Thoracic aorta (tissue), 2 donors: ENCODE measurements at places on chromosomes 13 and 19.

GRCh38 chr19:49889687-49890348, 6.9 kb downstream of the IL4I1 start:
- DNase-seq, result no peak

- no peak for DNase-seq
Observed at GRCh38 chr19:7252364-7252763, 41.9 kb downstream of the INSR start.

DNA sequence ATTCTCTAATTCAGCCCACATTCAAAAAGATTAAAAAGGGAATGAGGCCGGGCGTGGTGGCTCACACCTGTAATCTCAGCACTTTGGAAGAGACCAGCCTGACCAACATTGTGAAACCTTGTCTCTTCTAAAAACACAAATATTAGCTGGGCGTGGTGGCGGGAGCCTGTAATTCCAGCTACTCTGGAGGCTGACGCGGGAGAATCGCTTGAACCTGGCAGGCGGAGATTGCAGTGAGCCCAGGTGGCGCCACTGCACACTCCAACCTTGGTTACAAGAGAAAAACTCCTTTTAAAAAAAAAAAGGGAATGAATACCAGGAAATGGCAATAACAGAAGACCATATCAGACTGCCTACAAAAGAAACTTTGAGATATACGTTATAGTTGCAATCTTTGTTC, 1244.5 kb downstream of the PCDH9 start:
- DNase-seq, result no peak

DNA sequence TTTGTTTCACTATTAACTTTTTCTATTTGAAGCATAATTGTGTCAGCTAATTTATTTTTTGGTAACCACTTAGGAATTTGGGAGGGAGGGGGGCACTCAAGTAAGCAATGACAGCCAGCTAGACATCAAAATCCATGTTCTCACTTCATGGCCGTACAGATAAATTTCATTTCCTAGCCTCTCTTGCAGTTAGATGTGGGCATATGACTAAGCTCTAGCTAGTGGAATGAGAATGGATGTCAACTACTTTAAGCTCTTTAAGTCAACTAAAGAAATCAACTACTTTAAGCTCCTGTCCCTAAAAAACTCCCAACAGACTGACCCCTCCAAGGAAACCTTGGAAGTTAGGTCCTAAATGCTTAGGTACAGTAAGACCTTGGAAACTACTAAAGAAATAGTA, 92.0 kb downstream of the KCNRG start:
- DNase-seq, result no peak
